SJSA1 (cell line): ENCODE measurements at places on chromosomes 13 and 19. TPM values are rescaled to one million over a fixed set of nuclear protein-coding genes. Genes with fewer than 3 reads are reported as not detected.
A peak's percentile ranks its signal among the peaks of the same experiment; 100 is the strongest.

GRCh38 chr13:111269508-111269907 is 50.9 kb upstream of the TEX29 start:
- DNase-seq = no peak

DNA sequence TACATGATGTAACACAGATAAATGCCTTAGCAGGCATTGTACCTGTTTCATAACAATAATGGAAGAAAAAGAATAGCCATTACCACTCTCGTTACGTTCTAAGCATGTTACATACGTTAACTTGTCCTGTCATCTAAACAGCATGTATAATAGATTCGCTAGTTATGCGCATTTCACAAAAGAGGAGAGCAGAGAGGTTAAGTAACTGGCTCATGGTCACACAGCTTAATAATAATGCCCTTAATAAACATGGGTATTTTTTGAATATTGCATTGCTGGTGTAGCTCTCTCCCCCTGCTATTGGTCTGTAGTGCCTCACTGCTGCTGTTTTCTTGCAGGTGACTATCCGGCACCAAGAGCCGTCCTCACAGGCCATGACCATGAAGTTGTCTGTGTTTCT is 188.3 kb upstream of the MAB21L1 start:
- no peak for DNase-seq

DNA sequence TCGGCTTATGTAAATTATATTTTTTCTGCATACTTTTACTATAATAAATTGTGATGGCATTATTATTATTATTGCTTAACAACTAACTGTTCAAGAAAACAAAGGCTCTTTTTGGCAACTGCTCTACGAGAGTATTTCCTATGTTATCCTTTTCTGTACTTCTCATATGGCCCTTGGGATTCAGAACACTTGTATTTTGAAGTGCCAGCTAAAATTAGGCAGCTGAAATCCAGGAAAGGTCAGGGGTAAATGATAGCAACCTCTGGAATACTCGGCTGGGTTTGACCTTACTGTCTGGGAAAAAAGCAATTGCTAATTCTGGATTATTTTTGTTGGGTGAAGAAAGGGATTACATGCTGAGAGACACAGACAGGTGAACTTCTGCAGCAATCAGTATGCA is 23.9 kb downstream of the EDNRB start:
- DNase-seq = no peak

DNA sequence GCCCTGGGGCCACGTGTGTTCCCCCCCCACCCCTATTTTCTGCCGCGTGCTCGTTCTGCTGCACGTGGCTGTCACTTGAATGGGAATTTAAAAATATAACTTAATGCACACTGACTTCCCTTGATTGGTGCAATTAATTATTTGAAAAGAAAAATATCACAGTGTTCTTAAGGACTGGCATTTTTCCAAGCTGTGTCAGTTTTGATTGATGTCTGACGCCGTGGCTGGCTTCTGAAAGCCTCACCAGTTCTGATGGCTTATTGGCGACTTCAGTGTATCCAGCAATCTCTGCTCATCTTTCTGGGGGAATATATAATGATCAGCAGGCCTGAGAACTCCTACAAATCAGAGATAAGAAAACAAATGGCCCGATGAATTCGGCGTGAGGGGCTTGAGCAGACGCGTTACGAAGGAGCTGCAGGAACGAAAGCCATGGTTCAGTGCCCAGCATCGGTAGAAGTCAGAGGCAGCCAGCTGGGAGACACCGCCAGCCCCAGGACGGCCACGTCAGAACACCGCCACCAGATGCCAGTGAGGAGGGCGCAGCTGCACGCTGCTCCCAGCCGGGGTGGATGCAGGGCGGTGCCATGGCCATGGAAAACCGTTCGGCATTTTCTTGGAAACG is 111.2 kb downstream of the KDM4B start:
- no peak for DNase-seq

DNA sequence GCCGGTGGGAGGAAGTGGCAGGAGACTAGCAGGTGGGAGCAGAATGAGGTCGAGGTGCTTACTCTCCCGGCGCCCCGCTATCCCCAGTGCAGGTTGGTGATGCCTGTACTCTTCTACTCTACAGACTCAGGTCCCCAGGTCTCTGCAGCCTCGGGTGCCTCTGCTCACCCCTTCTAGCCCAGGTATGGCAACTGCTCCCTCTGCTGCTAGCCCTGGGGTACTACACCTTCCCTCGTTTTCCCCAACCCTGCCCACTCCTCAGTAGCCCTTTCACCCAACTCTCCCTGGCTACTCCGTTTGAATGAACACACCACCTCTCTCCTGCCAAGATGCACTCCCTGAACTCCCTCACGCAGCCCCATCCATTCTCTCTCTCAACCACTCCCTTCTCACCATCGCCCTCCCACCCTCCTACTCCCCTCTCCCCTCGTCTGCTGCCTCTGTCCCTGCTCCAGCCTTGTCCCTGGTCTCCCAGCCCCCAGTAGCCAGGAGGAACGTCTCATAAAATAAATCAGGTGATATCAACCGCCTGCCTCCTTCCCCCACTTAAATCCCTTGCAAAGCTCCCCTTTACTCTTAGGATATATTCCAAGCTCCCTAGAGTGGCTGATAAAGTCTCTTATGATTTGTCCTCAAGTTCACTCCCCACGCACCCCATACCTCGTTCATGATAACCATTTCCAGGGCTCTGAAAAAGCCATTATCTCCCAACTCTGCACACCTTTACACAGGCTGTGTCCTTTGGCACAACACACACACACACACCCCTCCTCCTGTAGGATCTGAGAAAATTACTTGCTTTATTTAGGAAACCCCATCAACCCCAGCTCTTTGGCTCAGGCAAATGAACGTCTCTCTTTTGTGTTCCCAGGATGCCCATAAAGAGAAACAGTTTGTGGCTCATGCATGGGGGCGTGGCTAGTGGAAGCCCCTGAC is 8.2 kb upstream of the MEIS3 start:
- DNase-seq = peak; percentile 74

- DNase-seq = no peak
Observed at GRCh38 chr13:38697628-38698333, 10.9 kb downstream of the FREM2 start.

GRCh38 chr13:110817143-110817542 is 97.7 kb downstream of the ANKRD10 start:
- DNase-seq = no peak

DNA sequence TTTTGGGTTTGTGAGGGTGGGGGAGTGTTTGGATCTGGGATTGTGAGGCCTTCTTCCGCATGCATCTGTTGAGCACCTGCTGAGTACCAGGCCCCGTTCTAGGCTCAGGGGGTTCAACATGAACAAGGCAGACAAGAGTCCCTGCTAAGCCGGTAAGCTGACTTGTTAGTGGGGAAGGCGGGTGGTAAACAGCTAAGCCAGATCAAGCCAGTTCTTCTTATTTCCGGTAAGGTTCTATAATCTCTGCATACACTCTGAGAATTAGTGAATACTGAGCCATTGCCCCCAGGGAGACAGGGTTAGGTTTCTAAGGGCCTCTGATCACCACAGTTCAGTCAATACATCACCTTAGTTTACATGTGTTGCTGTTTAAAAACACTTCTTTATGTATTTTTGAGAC is 9.9 kb upstream of the EHD2 start:
- DNase-seq = no peak

- peak; percentile 44 for DNase-seq
Observed at GRCh38 chr13:50375792-50376191, 360.5 kb downstream of the KCNRG start.

- peak; percentile 82 for DNase-seq
Observed at GRCh38 chr19:53553865-53554791, 16.2 kb downstream of the ZNF331 start.

- DNase-seq = no peak
Observed at GRCh38 chr13:75055296-75055695, 426.7 kb downstream of the TBC1D4 start.

DNA sequence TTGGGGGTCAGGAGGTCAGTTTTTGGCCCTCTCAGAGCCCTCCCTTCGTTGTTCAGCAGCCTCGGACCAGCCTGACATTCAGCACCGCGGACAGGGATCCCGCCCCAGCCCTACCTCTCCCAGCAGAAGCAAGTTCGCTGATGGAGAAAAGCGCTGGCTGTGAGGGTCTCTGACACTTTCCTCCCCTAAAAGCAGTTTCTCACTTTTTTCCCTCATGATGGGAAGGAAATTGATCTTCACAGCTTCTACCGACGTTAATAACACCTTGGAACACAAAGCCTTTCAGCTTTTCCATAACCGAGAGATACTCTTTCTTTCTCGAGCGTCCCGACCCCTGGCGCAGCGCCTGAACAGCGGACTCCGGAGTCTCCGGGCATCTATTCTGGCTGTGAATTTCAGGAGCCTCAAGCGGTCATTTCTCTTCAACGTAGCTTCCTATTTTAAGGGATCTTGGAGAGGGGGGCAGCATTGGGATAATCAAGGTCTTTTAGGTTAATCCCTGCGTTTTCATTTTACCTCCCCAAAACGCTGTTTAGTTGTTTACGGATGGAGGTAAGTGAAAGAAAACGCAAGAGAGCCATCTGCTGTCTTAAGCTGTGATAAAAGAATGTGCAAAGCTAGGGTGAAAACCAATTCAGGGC is 467.2 kb downstream of the ITGBL1 start:
- DNase-seq = no peak

- no peak for DNase-seq
Observed at GRCh38 chr13:40522282-40522681, 144.2 kb downstream of the FOXO1 start.

- peak; percentile 60 for DNase-seq
Observed at GRCh38 chr13:75181906-75182305, 300.1 kb downstream of the TBC1D4 start.

CD209 gene
- total RNA-seq = not detected in 2 replicates

FFAR3 gene
- not detected in 2 replicates for total RNA-seq

FAM83E gene
- 0.11 TPM in 1 of 2 replicates, not detected in the other for total RNA-seq

ZNF625 gene
- total RNA-seq = 2.6 and 8.4 TPM in 2 replicates

SAMD4B gene
- 48.5 and 49.7 TPM in 2 replicates for total RNA-seq

CAPN12 gene
- total RNA-seq = not detected in 2 replicates

YIPF2 gene
- 53.4 and 76.2 TPM in 2 replicates for total RNA-seq

ZSWIM9 gene
- 2.9 and 4.7 TPM in 2 replicates for total RNA-seq

SCN1B gene
- 2.9 and 4.0 TPM in 2 replicates for total RNA-seq

MBD3L2 gene
- not detected in 2 replicates for total RNA-seq

AKAP11 gene
- total RNA-seq = 13.9 and 16.5 TPM in 2 replicates

HPN gene
- total RNA-seq = not detected in 2 replicates

KLK3 gene
- not detected in 2 replicates for total RNA-seq

PTGIR gene
- not detected in 2 replicates for total RNA-seq
